ENCODE measurements at places on chromosomes 1 and 21.
A peak's percentile ranks its signal among the peaks of the same experiment; 100 is the strongest.

- no peak for DNase-seq
Observed at GRCh38 chr1:86860020-86860419, 53.9 kb downstream of the SELENOF start.

- no peak for DNase-seq
Observed at GRCh38 chr1:225767634-225768540, 9.7 kb upstream of the SRP9 start.

DNA sequence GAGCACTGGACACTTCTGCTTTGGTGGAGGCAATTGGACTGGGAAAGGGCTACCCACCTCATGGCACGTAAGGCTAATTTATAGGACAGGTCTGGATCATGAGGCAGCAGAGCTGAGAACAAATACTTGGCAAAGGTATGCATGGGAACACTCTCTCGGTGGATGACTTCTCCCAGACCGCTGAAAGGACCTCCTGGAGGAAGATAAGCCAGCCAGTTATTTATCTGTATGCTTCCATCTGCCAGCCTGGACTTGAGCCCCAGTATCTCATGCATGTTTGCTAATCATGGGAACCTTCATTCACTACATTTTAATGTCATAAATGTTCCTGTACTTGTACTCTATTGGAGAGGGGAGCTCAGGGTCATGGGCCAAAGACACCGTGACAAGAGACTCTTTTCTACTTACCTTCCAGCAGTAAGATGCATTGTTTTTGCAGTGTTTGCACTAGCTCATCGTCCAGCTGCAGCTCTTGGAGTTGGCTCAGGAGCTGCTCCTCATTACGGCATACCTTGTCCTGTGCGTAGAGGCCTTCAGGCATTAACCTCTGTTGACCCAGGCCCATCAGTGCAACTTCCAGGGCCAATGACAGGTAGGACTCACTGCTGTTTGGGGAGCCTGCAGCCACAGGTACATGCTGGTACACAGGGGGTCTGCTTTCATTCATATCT is 23.7 kb downstream of the UROD start:
- no peak for DNase-seq

GRCh38 chr1:65323246-65323645 is 13.9 kb downstream of the DNAJC6 start:
- DNase-seq: peak; percentile 7

GRCh38 chr1:43491061-43491460 is 37.3 kb upstream of the HYI start:
- DNase-seq: no peak

- no peak for DNase-seq
Observed at GRCh38 chr21:14918527-14918926, 146.3 kb downstream of the NRIP1 start.

DNA sequence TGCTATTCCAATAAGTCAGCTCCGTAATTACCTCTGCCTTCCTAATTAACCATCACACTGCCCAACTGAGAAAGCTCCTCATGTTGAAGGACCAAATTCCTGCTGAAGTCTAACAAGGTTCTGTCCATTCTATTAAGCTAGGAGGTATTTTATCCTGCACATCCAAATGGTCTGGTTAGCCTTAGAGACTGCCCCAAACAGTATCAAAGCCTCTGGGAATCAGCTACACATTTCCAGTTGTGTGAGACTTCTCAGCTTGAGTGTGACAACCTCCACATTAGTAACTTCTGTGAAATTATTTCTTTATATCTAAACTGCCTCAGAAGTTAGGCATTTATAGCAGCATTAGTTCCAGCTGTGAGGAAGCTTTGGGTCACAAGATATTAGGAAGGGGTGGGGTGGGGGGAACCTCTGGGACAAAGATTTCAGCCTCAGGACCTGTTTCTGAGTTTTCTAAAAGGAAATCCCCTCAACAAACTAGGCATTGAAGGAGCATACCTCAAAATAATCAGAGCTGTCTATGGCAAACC is 150.5 kb upstream of the DUSP10 start:
- DNase-seq: no peak

GRCh38 chr1:6975331-6976043 is 190.2 kb downstream of the CAMTA1 start:
- no peak for DNase-seq

GRCh38 chr21:33836408-33836807 is 79.2 kb downstream of the ATP5PO start:
- no peak for DNase-seq

DNA sequence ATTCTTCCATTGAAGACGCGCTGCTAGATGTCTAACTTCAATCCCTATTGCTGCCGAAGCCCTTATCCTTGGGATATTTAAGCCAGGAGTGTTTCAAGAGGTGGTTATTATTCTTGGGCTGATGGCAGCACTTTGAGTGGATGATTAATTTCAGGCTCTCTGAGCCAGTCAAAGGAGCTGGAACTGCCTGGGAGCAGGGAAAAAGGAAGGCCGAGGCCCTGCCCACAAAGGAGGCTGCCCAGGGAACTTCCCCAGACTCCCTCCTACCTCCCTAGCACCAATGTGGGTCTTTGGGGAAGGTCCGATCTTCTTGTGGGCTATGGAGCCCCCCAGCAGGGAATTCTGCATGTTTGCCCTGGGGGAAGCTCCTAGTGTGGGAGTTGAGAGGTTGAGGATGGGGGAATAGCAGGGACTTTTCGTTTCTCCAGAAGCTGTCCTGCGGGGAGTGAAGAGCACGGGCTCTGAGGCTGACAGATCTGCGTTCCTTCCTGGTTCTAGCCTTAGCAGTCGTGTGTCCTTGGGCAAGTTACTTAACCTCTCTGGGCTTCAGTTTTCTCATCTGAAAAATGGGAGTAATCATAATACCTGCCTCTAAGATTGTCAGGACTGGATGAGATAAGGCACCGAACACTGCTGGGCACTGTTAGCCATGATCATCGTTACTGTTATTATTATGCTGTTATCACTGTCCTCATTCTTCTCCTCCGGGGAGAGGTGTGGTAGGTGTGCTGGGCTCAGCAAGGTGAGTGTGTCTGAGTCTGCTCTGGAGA is 6.3 kb downstream of the KCNQ4 start:
- DNase-seq: no peak

DNA sequence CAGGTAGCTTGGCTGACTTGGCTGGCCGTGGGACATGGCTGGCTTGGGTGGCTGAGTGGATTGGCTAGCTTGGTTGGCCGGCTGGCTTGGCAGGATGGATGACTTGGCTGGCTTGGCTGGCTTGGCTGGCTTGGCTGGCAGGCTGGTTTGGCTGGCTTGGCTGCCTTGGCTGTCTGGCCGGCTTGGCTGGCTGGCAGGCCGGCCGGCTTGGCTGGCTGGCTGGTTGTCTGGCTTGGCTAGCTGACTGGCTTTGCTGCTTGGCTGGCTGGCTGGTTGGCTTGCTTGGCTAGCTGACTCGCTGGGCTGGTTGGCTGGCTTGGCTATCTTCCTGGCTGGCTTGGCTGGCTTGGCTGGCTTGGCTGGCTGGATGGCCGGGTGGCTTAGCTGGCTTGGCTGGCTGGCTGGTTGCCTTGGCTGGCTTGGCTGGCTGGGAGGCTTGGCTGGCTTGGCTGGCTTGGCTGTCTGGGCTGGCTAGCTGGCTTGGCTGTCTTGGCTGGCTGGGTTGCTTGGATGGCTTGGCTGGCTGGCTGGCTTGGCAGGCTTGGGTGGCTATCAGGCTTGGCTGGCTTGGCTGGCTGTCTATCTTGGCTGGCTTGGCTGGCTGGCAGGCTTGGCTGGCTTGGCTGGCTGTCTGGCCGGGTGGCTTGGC is 129.7 kb upstream of the FAM72C start:
- DNase-seq: no peak

DNA sequence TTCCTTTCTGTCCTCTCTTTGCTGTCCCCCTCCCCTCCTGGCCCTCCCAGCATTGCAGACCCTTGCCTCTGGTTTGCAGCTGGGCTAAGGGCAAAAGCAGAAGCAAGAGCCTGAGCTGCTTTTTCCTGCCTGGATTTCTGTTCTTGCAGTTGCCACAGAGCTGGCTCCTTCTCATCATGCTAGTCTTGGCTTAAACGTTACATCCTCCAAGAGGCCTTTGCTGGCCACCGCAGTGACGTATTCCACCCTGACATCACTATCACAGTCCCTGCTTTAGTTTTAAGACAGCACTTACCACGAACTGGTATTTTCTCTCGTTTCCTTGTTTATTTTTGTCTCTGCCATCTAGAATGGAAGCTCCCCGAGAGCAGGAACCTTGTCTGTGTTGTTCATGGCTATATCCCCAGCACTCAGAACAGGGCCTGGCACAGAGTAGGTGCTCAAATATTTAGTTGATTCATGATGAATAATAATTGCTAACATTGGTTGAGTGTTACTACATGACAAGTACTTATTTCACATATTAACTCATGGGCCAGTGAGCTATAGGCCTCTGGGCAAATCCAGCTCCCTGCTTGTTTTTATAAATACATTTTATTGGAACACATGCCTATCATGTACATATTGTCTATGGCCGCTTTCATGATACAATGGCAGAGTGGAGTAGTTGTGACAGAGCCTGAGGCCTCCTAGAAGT is 13.2 kb upstream of the CSF1 start:
- no peak for DNase-seq

GRCh38 chr1:33338440-33339211 is 17.7 kb upstream of the A3GALT2 start:
- no peak for DNase-seq
